ENCODE measurements at places on chromosomes 2 and 18.

DNA sequence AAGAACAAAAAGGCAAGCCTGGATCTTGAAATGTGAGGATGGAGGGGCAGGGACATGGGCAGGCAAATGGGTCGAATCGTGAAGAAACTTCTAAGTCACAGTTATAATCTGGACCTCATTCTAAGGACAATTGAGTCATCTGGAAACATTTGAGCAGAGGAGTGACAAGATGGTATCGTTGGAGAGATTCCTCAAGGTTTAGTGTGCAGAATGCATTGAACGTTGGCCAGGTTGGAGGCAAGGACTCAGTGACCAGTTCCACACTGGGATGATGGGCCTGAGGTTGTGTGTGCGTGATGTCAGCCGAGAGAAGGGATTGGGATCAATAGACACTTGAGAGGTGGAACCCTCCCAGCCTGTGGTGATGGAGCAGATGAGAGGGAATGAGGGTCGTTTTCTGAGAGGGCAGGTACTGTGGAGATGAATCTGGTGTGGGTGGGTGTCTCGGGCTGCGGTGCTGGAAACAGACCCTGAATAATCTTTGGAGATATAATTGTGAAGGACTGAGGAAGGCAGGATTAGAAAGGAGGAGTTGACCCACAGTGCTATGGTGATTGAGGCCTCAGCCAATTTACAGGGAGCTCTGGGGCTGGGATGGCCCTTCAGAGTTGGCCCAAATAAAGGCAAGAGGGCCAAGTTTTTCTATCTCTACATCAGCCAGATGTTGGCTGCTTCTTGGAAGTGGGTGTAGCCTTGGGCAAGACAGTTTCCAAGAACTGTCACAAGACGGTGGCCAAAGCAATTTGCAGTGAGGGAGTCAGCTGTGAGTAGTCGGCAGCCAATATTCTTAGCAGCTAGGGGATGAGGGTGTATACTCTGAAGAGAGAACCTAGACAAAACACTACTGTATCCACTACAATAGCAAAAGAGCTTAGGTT, 5.8 kb upstream of the ZNF532 start:
- no peak for DNase-seq

- DNase-seq: no peak
These were observed 209.6 kb downstream of the HDAC4 start for GRCh38 chr2:239190921-239191885.

DNA sequence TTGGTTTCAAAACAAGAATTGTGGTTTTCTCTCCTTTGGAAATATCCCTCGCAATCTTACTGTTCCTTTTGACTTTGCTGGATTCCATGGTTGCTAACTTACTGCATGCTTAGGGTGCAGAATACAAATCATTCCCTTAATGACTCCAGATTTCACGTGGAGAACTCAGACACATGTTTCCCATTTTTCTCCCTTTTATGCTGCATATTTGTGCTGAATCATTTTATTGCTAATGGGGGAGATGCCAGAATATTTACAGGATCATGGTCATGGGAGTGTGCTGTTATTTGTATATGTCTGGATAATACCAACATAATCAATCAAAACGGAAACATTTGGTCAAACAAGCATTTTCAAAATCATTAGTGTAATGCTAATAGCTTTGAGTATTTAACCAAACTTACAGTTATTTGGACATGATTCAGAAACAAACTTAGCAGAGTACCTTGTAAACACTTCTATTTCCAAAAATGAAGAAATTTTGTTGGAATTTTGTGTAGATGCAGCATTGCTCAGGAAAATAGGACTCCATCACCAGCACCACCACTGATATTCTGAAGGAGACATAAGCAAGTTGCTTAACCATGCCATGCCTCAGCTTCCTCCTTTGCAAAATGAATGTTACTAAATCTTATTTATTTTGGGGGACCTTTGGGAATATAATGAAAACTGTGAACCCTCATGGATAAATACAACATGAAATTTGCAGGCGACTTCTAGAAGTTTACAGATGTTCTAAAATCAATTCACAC, 122.5 kb upstream of the RND3 start:
- no peak for DNase-seq

GRCh38 chr2:62662554-62662953, 43.0 kb upstream of the EHBP1 start:
- no peak for DNase-seq

DNA sequence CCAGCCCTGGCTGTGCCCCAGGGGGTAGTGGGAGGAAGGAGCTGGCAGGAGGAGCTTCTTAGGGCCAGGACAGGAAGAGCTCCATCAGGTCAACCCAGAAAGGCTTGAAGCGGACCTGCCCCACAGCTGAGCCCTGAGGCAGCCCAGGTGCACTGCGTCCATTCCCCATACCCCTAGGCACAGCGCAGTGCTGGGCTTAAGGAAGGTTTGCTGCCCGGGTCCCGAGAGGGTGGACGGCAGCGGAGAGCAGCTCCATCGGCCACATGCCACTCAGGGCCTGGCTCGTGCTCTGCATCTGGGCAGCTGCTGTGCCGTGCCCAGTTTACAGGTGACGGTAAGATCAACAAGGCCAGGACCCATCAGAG, 26.4 kb downstream of the DNMT3A start:
- no peak for DNase-seq

GRCh38 chr2:122019724-122020123, 264.3 kb downstream of the TSN start:
- DNase-seq: no peak

GRCh38 chr2:239684271-239684810, 283.5 kb upstream of the HDAC4 start:
- DNase-seq: no peak

DNA sequence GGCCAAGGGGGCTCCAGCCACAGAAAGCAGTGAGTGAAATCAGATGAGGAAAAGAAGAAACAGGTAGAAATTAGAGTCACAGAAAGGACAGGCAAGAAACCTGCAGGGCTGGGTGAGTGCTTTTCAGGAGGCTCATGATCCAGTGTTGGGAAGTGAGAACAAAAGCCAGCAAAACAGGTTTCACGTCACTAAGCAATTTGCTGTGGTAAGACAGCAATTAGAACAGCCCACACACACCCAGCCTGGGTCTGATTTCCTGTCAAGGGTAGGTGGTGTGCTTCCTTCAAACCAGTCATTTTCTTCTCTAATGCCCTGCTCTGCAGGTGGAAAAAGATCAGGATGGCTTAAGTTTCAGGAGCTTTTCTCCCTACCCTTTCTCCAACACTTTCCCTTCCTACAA, 52.9 kb upstream of the XDH start:
- DNase-seq: no peak

DNA sequence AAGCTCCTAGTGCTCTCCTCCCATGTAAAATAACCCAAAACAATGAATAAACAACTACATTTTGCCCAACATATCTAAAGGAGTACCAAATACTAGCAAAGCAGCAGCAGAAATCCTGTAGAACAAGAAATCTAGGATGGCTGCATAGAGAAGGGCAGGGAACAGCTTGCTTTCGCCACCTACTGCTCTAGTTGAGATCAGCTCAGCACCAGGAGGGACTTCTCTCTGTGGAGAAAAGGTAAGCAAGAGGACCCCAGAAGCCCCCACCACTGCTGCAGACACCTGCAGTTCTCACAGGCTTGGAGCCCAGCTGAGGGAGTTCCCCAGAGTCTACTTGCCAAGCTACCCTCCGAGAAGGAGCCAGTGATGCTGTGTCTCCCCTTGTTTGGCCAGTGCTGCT, 243.0 kb upstream of the CHST9 start:
- no peak for DNase-seq

DNA sequence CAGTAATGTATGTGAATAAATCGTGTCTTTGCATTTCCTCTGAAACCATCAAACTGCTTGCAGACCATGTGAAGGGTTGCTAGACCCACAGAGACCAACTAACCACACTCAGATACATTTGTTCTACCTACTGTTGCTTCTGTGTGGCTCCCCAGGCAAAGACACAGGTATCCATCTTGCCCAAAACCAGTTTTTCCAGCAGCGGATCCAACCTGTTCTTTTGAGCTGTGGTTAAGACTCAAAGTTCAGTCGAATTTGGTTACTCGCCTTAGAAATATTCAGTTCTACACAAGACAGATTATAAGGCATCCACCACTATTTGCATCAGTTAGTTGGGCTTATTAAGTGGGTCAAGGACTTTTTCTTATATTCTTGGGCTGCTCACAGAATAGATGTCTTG, 276.2 kb upstream of the EPHA4 start:
- DNase-seq: no peak

DNA sequence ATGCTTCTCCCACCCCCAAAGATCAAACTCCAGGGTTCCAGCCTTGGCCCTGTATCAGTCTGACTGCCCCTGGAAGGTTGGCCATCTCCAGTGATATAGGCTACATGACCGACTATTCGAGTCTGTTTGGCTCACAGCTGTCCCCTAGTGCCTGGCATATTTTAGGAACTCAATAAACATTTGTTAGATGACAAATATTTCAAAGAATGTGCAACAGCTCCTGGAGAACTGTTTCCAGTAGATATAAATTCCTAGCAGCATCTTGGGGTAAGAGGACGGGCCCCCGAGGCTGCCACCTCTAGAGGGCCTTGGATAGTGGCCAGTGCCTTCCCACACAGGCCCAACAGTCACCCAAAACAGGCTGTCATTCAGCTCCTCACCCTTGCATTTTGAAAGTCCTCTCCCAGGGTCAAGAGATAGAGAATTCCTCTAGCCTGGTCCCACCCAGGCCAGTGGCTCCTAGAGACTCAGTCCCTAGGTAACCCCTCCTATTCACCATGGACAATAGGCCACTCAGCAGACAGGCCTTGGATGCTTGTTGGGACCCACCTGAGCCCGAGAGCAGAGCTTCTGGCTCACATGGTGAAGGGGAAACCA, 45.1 kb upstream of the ATP6V1B1 start:
- no peak for DNase-seq

- DNase-seq: no peak
These were observed 18.7 kb downstream of the ORC2 start for GRCh38 chr2:200944467-200945394.

Measured in CMK (cell line).